ENCODE measurements at places on chromosomes 7 and 10. TPM values are rescaled to one million over a fixed set of nuclear protein-coding genes. Genes with fewer than 3 reads are reported as not detected.
A peak's percentile ranks its signal among the peaks of the same experiment; 100 is the strongest.

- DNase-seq, result no peak
These were observed 175.2 kb downstream of the CDK14 start for GRCh38 chr7:90771281-90771680.

DNA sequence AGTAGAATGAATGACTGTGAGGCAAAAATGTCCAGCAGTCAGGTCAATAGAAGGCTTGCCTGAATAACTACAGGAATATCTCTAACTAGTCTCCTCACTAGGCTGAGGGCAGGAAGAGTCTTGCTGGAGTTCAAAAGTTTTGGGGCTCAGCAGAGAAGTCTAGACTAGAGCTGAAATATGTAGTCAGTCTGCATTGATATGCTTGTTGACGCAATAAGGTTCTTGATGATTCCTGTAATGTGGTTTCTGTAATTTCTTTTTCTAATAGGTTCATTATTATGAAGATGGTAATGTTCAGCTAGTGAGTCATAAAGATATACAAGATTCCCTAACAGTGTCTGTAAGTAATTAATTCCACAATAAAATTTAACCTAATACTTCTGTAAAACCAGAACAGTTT, 41.5 kb upstream of the ST7 start:
- no peak for DNase-seq

DNA sequence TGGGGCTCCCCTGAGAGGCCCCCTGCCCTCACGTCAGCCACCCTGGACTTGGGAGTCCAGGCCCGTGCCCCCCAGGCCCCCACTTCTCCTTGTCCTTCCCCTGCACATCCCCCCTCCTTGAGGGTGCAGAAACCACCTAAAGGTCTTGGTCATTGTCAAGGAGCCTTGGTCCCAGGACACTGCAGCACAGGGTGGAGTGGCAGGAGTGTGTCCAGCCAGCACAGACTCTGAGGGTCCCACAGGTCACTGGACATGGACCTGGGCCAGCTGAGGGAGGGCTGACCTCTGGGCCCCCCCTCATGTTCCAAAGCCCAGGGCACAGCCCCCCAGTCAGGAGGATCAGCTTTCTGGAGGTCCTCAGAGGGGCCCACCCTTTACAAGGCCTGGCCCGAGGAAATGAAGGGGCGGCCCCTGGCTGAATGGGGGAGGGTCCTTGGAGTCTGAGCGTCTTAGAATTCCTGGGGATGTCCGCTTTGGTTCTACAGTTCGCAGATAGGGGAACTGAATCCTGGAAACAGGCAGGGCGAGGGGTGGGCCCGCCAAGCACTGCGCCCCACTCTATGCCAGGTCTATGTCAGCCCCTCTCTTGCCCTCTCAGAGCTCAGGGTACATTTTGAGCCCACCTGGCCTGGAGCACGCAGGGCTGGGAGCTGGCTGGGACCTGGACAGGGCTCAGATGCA, 54.0 kb downstream of the PWWP2B start:
- DNase-seq, result no peak

DNA sequence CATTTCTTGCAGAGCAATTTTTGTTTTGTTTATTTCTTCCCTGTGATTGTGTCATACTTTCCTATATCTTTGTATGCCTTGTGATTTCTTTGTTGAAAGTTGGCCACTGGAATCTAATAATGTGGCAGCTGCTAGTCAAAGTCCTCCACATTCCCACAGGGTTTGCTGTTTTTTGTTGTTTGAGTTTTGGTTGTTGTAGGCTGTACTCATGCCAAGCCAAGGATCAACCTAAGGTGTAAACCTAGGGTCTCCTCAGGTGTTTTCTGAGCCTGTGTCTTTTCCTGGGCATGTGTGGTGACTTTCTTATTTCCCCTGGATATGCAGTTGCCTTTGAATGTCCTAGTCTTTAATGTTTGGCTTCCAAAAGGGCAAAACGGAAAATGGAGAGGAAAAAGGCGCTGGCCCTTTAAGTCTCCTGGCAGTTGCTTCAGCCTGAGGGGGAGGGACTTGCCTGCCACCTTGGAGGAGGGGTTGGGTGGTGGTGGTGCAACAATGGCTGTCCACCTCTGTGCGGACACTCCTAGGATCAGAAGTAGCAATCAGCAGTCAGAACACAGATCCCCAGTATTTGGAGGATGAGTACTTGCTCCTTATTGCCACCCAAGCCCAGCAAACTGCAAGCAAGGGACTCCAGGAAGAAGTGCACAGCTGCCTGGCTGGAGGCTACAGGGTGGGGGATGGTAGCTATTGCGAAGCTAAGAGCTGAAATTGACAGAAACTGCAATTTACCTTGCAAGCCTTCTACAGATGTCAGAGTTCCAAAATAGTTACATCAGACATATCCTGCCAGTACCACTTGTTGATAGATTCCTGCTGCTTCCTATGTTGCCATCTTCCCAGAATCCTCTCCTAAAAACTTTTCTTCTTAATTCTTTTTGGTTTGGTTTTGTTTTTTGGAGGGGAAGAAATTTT, 5.6 kb upstream of the ZNF518A start:
- no peak for DNase-seq

GRCh38 chr7:128732521-128733277, 6.5 kb upstream of the CALU start:
- no peak for DNase-seq

DNA sequence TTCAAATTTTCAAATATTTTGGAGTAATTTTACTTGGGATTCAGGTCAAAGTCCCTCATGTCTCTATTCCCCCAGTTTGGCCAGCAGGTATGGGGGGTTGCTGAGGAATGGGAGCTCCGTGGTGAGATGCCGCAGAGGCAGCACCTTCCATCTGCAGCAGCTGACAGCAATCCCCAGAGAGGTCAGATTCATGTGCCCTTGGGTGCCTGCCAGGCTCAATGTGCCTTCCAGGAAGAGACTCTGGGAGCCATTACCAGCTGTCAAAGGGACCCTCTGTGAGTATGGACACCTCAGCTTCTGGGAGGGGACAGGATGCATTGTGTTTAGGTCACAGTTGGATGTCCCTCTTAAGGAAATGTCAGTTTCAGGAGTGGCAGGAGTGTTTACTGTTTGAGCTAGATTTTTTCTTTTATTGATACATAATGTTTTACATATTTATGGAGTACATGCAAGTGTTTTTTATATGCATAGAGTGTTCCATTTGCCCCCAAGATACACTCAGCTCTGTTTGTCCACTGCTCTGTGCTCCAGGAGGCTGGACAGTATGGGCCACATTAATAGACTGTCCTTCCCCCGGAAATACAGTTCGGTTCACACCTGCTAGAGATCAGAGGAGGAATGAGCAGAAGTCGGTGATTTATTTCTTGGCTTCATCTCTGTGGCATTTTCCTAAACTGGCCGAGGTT, 75.3 kb upstream of the GRB10 start:
- peak; percentile 33 for DNase-seq

DNA sequence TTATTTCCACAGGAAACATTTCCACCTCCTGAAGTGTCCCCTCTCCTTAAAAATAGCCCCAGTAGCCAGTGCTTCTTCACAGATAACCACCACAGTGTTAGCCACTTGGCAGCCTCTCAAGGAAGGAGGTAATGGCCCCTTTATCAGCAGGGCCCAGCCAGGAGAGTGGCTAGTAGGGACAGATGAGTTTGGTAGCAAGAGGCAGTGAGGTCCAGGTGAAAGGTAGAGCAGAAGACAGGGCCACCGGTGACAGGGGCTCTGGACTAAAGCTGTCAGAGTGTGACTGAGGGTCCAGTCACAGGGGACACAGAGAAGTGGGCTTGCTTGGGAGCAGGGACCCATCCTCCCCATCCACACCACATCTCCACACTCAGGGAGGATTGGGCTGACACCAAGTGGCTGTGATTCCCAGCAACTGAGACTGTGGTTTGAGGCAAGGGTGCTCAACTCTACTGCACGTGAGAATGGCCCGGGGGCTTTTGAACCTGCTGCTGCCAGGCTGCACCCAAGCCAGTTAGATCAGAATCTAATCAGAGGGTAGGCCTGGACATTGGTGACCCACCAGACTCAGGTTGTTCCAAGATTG, 52.2 kb downstream of the C10orf120 start:
- DNase-seq, result no peak

- no peak for DNase-seq
These were observed 1150.0 kb upstream of the POT1 start for GRCh38 chr7:126079581-126079980.

DNA sequence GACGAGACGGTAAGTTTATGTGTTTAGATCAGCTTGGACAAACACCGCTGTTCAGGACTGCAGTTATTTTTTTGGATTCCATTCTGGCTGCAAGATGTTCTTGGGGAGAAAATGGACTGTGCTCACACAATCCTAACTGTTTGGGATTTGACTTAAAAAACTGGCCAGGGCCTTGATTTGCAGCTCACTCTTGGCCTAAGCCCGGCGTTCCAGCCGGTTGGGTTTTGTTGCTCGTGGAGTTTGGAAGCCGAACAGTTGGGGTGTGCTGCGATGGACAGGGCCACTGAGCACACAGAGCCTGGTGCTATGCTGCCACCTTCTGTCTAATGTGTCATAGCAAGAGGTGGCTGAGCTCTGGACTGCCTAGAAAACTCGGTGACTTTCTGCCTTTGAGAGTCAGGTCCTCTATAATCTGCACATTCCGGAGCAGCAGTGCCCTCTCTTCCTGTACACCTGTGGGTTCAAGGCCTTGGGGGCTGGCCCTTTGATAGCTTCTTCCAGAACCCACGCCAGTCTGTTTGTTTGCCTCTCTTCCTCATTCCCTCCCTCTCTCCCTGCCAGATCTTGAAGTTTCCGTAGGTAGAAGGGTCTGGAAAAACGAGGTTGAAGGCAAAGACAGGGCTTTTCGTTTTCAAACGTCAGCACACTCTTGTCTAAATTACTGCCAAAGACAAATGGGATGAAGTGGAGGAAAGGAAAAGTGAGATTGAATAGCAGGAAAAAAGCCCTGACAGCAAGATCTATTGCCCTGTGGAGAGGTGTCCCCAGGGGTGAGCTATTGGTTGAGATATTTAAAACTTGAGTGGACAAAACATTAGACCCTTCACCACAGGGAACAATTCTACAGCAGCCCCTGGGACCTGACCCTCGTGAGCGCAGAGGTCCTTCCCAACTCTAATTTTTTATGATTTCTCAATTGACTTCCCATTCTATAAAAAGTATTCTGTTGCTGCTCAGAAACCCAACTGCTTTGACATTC, 167.5 kb upstream of the HABP2 start:
- peak; percentile 84 for DNase-seq

DNA sequence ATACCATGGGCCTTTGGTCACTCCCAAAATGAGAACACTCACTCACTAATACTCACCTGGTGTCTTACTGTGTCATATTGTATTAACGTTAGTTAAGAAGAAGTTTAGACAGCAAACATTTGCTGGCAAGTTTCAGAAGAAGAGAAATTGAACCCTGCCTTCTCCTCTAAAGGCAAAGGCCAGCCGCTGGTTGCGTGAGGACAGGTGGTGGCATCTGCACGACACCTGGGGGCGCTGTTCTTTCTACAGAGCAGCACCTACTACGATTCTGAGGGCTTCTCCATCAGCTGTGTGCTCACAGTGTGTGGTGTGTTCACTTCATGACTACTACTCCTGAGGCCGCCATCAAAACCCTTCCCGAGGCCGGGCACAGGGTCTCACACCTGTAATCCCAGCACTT, 17.9 kb upstream of the CLEC2L start:
- no peak for DNase-seq

GRCh38 chr7:1846331-1847065, 176.4 kb downstream of the ELFN1 start:
- peak; percentile 8 for DNase-seq

DNA sequence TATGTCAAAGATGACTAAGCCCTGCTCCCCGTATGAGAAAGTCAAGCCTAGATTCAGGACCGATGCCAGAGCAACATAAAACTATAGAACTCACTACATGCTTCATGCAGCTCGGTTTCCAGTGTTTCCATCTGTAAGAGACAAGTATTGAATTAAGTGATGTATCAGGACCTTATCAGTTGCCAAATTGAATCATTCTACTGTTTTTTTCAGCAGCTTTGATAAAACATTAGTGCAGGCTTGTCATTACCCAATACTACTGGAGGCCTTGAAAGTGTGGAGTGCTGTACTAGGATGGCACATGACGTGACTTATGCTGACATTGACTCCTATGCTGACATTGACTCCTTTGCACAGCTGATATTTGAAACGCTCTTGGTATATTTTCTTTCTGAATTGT, 10.8 kb upstream of the NRP1 start:
- DNase-seq, result no peak

DNA sequence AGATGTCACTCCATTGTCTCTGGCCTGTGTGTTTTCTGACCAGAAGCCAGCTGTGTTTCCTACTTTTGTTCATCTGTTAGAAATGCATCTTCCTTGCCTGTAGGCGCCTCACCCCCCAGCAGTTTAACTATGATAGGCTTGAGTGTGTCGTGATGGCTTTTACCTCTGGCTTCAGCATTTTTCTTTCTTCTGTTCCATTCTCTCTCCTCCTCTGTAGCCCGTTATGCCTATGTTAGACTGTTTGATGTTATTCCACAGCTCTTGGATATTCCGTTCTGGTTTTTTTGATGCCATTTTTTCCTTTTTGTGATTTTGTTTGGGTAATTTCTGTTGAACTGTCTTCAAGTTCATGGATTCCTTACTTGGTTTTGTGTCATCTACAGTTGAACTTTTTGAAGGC, 17.9 kb downstream of the MMP21 start:
- DNase-seq, result no peak

- DNase-seq, result peak; percentile 47
These were observed at the start of gene STOX1 for GRCh38 chr10:68826764-68827591. Gene STOX1 (plus strand): TSS chr10:68827531. CDS start chr10:68827624, 93 bp downstream.

- no peak for DNase-seq
These were observed 7.9 kb downstream of the SFRP5 start for GRCh38 chr10:97763947-97764346.

GRCh38 chr7:25002786-25003185, 22.8 kb upstream of the OSBPL3 start:
- no peak for DNase-seq

- no peak for DNase-seq
These were observed 650.4 kb downstream of the NXPH1 start for GRCh38 chr7:9083837-9084236.

DNA sequence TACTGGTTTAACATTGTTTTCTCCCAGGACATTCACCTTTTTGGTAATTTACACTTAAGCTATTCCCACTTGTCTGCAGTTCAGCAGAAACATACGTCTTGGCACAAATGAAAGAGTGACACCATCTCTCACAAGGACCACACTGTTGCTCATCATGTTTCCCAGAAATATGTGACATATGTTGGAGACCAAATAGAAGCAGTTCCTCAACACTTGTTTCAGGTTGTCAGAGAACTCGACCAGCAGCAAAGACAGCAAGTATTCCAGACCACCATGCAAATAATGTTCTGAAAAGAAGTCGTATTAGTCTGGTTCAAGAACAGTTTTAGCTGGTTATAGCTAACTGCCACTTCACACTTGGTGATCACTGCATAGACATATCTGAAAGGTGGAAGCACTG, 81.3 kb upstream of the KLF6 start:
- no peak for DNase-seq

- no peak for DNase-seq
These were observed 15.2 kb downstream of the TMEM176B start for GRCh38 chr7:150784954-150785353.

The LRMDA gene
- total RNA-seq, result 18.7 TPM

The ATOH7 gene
- total RNA-seq, result not detected

The BTBD16 gene
- not detected for total RNA-seq

The SH2D4B gene
- not detected for total RNA-seq

The NAT16 gene
- total RNA-seq, result not detected

The RNF32 gene
- not detected for total RNA-seq

The ECD gene
- 15.8 TPM for total RNA-seq

The SKIDA1 gene
- 2.7 TPM for total RNA-seq
